ENCODE measurements at places on chromosomes 12 and 14. TPM values are rescaled to one million over a fixed set of nuclear protein-coding genes. Genes with fewer than 3 reads are reported as not detected.
A peak's percentile ranks its signal among the peaks of the same experiment; 100 is the strongest.

Gene KRT8
- total RNA-seq: not detected

Gene PPP4R4
- 0.16 TPM for total RNA-seq

DNA sequence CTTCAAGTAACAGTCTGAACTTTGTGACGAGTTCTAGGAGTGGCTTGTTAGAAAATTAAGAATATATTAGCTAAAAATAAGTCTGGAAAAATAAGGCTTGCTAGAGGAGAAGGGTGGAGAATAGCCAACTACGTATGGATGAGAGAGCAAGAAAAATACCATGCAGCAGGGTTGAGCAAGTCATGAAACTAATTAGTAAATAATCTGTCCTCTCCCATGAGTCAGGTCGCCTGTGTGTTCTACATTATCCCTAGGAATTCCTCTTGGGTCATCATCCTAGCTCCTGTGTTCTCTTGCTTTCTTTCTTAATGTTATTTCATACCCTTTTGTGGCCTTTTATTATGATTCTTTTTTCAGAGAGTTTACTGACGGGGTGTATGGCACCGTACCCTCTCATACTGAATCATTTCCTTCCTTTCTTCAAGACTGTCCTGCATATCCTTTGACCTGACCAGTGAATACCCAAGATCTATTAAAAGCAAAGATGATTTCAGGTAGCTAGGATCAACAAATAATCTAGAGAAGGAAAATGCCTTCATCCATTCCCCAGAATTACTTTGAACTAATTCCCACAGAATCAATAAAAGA is 177.2 kb upstream of the NPAS3 start:
- DNase-seq: no peak

Gene WNT1
- 1.1 TPM for total RNA-seq

DNA sequence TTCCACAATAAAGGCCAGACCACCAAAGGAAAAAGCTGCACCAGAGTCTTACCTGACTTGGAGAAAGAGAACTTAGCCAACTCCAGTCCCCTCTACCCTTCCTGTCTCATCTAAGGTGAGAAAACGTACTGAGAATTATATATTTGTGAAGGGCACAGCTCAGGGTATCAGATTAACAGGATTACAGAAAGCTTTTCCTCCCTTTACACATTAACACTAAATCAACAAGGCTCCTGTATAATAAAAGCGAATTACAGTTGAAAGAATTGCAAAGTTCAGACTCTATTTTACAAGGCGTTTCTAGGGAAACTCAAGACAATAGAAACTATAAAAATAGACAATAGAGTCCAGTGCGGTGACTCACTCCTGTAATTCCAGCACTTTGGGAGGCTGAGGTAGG is 82.7 kb upstream of the RPL10L start:
- no peak for DNase-seq

DNA sequence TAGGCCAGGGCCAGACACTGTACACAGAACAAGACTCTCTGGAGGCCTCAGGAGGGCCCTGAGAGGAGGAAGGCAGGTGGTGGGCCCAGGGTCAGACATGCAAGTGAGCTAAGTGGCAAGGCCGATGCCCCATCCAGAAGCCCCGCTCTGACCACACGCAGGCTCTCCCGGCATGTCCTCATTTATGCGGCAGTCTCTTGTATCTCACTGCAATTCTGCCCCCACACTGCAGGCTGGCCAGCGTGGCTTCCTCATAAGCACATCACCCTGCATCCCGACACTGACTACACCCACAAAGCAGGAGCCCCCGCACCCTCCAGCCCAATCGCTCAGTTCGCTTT is 17.5 kb downstream of the SSH1 start:
- no peak for DNase-seq

GRCh38 chr12:126776026-126776655 is 1490.8 kb upstream of the TMEM132C start:
- no peak for DNase-seq

GRCh38 chr14:38143170-38143569 is 64.5 kb upstream of the SSTR1 start:
- DNase-seq: no peak

GRCh38 chr12:62763861-62764645 is 170.9 kb downstream of the PPM1H start:
- no peak for DNase-seq

DNA sequence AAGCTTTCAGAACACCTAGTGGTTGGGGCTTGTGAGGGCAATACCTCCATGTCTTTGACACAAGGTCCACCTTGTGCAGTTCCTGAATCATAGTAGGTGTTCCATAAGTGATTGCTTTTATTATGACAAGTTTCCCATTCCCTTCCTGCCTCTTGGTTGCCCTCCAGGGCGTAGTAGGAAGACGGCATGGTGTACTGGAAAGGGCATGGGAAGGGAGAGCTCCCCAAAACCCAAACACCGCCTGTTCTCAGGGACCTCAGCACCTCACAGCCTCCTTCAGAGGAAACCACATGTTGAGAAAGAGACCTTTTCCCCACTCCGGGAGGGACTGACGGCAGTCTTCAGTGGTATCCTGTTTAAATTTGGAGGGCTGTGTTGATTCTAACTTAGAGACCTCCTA is 21.1 kb downstream of the EVL start:
- DNase-seq: no peak

DNA sequence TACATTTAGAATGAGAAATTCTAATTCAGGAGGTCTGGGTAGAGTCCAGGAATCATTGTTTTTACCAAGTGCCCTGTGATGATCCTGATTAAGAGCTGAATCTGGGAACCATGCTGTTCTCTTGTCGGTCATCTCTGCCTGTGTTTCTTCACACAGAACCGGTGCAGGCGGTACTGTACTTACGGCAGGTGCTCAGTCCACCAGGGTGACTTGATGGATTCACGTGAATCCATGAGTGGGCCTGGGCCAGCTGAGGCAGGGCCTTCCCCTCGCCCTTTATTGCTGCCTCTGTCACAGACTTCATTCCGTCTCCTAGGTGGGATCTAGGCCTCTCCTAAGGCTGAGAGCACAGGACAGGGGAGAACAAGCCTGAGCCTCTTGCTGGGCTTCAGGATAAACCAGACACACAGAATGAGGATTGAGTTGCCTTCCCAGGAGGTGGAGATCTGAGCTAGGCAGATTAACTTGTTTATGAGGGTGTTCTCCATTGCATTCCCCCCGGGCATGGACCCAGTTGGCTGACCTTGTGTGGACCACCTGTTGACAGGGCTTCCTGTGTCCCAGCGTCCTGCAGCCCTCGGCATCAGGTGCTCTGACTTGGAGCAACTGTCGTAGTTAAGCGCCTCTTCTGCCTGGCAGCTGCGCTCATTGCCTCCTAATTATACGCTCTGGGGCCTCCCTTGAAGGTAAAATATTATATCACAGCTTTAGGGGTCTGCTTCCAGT is 42.1 kb downstream of the B4GALNT3 start:
- no peak for DNase-seq

Gene CCDC196
- not detected for total RNA-seq

DNA sequence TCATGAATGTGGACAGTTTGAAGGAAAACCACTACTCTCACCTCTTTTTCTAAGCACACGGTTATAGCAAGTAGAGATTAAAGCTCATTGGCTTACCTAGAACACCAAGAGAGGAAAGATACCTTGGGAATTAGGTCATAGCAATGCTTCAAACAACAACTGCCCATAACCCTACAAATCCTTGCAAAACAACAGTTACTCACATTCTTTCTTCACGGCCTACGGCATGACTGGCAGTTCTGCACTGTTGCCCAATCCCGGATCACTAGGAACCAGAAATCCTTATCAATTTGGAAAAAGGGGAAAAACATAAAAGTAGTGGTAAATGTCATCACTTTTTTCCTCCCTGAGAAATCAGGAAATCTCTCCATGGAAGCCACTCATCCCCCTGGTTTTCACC is 9.6 kb upstream of the ISM2 start:
- no peak for DNase-seq

Gene TAS2R30
- 3.2 TPM for total RNA-seq

GRCh38 chr14:71680736-71681387 is 251.4 kb upstream of the RGS6 start:
- no peak for DNase-seq

GRCh38 chr14:23219075-23219474 is 18.7 kb upstream of the RNF212B start:
- no peak for DNase-seq

- DNase-seq: peak; percentile 63
Measured at GRCh38 chr14:52175982-52176502, 91.5 kb upstream of the PTGDR start.

GRCh38 chr14:59656473-59656872 is 79.9 kb upstream of the CCDC175 start:
- no peak for DNase-seq

DNA sequence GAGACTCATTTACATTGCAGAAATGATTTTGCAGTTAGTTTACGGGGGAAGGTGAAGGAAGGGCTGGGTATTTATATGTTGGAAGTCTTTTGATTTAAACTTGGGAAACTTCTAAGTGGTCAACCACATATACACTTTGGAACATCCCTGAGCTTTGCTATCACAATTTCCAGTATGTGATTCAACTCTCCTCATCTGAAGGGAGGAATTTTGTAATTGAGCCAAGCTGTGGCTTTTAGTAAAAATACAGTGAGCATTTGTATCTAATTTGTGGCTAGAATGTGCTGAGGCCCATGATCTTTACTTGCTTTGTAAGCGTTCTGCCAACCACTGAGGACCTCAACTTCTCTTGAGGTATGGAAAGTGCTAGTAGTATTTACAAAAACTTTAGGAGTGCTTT is 235.0 kb upstream of the PDZRN4 start:
- no peak for DNase-seq

DNA sequence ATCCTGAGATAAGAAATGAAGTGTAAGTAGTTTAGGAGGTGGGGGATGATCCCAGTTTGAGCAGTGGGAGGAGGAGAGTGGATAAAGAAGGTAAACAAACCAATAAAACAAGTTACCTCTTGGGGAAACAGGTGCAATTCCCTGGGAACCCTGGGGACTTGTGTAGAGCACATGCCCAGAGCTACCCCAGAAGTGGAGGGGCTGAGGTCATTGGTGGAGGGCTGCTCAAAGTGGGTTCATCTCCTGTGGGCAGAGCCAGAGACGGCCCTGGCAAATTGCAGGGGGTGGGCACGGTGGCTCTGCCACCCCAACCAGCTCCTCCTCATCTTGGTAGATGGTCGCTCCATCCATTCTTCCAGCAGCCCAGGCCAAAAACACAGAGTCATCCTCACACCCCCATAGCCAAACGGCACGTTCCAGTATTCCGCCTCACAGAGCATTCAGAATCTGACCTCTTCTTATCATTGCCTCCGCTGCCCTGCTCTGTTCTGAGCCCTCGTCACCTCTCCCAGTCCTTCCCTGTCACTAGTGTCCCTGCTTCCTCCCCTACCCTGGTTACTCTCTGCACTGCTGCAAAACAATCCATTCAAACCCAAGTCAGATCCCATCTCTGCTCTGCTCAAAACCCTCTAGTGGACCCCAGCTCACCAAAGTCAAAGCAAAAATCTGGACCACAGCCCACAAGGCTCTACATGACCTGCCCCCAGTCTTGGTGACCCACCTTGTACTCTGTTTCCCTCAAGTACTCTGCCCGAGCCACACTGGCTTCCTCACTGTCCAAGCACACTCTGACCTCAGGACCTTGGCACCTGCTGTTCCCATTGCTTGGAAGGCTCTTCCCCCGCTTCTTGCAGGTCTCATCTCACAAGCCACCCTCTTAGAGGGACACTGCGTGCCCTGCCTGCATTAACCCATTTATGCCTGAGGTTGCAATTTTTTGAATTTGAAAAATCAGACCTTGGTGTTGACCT is 5.5 kb downstream of the CYP46A1 start:
- peak; percentile 13 for DNase-seq

Gene RNU4-1
- 1,409 TPM for total RNA-seq

GRCh38 chr12:113515082-113515856 is 43.6 kb upstream of the LHX5 start:
- DNase-seq: no peak

Gene STYK1
- total RNA-seq: 5.9 TPM

GRCh38 chr12:3103806-3104205 is 26.6 kb downstream of the TSPAN9 start:
- DNase-seq: no peak

DNA sequence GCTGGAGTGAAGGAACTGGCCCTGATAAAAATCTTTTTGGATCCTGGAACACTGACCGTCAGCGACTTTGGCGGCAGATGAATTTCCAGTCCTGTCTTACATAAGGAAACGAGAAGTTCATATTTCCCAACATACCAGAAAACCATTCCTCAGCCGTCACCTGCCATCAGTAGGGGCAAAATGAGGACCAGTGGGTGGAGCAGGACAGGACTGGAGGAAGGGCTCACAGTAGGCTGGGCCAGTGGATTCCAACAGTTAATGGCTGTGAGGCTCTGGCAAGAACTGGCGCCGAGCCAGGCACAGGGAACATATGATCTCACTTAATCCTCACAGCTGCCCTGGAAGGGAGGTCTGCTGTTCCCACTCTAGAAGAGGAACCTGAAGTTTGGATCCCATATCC is 67.2 kb upstream of the FAM181A start:
- no peak for DNase-seq

- DNase-seq: no peak
Measured at GRCh38 chr12:3201339-3202051, 124.3 kb downstream of the TSPAN9 start.

GRCh38 chr14:24834956-24835355 is 201.0 kb upstream of the GZMB start:
- no peak for DNase-seq

GRCh38 chr12:126198966-126199692 is 1133.9 kb downstream of the AACS start:
- no peak for DNase-seq

DNA sequence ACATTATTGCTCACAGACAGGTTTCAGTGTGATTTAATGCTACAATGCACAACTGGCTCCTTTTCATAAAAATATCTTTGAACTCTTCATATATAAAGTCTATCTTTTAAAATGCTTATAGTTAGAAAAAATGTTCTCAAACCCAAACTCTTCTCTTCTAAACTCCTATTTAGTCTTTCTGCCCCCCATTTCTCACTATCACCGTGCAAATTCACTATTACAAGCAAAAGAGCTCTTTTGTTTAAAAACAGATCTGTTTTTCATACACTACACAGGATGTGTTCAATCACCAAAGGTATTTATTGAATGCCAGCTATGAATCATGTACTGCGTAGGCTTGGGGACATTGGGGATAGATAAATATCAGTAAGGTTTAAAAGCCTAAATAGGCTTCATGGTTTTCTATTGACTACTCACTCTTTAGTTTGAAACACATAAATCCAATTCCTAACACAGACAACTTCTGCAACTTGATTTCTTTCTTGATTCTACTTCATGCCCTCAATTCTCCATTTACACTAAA is 692.3 kb downstream of the C12orf50 start:
- no peak for DNase-seq

- no peak for DNase-seq
Measured at GRCh38 chr14:96588410-96589257, 86.5 kb downstream of the PAPOLA start.

DNA sequence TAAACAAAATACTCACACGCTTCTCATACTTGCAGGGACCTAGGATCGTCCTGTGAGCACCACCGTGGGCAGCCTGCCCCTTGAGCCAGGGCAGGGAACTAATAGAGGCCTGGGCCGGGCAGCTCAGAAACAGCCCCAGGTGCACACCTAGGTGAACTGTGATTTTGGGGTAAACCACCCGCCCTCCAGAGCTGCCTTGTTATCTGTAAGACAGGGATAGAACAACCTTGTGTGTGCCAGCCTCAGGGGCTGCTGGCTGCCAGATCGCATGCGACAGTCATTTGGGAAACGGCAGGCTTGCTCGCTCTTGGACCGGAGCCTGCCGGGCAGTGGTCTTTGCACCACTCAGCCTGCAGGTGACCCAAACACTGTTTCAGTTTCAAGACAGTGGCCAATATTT is 86.8 kb downstream of the ADGRD1 start:
- DNase-seq: no peak
